ENCODE measurements at places on chromosomes 3 and 15.

DNA sequence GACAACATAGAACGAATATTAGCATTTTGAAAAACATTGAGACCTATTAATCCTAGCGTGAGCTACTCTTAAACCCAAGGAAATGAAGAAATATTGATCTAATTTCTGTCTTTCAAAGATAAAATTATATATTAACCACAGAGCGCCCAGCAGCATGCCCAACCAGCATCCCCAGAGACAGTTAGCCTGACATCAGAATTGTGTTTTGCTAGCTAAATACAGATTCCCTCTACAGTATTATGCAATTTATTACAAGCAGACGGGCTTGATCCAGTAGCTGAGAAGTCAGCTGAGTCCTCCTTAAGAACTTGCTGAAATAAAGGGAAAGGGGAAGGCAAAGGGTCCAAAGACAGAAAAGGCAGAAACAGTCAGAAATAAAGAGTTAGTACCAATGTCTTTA lies 7.2 kb upstream of the TUSC7 start:
- no peak for DNase-seq

DNA sequence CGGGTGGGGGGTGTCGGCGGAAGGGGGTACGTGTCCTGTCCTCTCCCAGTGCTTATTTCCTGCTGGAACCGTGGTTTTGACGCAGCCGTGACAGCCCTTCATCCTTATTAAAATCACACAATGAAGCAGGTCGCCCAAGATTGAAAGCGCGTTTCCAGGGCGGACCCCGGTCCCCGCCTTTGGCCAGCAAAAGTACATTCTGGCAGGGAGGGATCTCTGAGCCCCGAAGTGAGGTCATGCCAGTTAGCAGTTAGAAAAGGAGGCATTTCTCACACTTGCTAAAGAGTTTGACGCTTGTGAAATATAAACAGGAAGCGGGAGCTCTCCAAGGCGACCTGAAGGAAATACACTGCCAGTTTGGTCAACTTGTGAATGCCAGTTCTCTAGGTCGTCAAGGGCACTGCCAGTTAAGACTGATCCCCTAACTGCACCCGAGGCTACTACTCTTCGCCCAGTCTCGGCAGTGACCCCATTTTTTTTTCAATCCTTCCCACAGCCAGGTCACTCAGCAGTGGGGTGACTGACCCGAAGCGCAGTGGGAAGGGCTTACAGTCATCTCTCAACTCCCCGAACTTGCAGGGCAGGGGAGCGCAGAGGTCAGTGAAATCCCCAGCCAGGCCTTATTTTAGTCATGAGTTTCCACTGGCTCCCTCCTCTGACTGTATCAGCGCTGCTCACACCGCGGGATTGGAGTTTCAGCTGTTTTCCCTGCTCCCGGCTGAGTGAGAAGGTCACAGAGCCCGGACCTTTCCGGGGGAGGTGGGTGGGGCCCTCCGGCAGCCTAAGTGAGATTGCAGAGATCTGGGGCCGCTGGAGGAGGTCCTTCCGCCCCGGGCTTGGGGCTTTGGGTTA lies 2.0 kb upstream of the BHLHE40 start:
- DNase-seq: no peak

GRCh38 chr3:148477375-148477774 lies 220.3 kb upstream of the AGTR1 start:
- DNase-seq: no peak

- no peak for DNase-seq
Measured at GRCh38 chr3:101202640-101203039, 117.7 kb downstream of the IMPG2 start.

- DNase-seq: no peak
Measured at GRCh38 chr3:126731044-126731443, 27.0 kb downstream of the CHCHD6 start.

- no peak for DNase-seq
Measured at GRCh38 chr3:188049606-188050530, 104.1 kb upstream of the LPP start.

DNA sequence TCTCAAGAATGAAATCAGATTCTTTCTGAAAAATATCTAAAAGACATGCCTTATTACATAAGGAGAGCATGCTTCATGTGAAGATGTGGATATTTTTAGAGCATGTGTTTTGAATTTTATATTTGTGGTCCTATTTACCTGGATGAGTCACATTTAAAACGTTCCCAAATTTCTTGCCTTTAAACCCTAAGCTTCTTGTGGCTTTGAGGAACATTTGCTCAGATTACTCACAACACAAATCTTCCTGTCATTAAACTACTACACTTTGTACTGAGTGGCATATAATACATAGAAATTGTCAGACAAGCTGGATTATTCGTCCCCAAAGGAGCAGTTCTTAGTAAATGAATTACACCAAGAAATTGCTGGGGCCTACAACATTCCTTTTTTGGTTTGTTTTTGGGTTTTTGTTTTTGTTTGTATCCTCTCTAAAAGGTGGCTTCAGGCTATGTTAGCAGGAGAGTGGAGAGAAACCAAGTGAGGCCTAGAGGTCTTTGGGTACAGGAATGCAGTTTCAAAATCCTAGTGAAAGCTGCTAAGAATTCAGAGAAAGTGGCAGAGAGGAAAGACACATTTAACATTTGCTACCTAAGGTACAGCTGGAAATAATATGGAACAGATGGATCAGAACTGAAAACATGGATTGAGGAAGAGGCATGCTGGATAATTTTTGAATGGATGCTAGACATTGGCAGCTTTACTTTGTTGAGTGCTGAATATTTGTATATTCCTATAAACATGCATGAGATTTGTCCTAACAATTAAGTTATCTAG lies 128.1 kb downstream of the RPL22L1 start:
- DNase-seq: no peak

GRCh38 chr3:69929019-69929418 lies 70.5 kb upstream of the SAMMSON start:
- DNase-seq: no peak

- no peak for DNase-seq
Measured at GRCh38 chr3:81968658-81969057, 207.2 kb upstream of the GBE1 start.
